Fibroblast of skin of left biceps (primary cell): ENCODE measurements at places on chromosomes 5 and 9.
A peak's percentile ranks its signal among the peaks of the same experiment; 100 is the strongest.

DNA sequence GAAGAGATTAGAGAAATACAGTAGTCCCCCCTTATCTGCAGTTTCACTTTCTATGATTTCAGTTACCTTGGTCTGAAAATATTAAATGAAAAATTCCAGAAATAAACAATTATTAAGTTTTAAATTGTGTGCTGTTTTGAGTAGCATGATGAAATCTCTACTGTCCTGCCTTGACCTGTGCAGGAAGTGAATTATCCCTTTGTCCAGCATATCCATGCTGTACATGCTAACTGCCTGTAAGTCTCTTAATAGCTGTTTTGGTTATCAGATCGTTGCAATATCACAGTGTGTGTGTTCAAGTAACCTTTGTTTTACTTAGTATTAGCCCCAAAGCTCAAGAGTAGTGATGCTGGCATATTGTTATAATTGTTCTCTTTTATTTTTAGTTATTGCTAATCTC lies 11.2 kb upstream of the JAK2 start:
- no peak for DNase-seq

- DNase-seq: no peak
These were observed 578.4 kb downstream of the CCDC171 start for GRCh38 chr9:16131264-16131663.

DNA sequence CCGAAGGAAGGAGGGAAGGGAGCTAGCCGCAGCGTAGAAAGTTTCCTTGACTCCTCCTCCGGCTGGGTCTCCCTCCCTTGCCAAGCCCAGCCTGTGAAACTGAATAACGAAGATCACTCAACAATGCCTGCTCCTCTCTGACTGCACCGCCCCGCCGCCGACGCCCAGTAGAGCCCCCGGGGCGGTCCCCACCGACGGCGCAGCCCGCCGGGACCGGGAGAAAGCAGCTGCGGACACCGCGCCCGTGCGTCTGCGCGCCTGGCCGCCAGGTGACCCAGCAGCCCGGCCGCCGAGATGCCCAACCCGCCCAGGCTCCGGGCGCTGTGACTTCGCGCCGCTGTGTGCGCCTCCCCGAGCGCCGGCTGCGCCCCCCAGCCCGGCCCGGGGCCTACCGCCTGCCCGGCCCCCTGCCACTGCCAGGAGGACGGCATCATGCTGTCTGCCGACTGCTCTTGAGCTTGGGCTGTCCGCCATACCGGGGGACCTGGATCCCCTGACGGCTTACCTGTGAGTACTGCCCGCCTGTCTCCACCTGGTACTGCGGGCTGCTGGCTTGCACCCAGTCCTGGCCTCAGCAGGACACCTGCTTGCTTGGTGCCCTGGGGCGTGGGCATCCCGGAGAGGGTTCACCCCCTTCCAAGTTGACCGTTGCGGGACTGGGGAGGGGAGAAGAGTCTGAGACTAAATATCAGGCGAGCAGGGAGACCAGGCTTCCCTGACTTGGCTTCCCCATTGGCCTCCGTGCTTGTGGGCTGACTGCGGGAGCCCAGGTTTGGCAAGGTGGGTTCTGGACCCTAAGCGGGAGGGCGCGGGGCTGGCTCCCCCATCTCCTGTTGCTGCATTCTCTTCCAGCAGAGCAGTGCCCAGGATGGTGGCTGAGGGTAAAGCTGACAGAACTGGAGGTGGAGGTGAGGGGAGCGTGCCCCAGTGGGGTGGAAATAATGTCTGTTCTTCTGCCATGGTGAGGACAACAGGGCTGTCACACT lies 26.2 kb upstream of the SPTLC1 start:
- no peak for DNase-seq

DNA sequence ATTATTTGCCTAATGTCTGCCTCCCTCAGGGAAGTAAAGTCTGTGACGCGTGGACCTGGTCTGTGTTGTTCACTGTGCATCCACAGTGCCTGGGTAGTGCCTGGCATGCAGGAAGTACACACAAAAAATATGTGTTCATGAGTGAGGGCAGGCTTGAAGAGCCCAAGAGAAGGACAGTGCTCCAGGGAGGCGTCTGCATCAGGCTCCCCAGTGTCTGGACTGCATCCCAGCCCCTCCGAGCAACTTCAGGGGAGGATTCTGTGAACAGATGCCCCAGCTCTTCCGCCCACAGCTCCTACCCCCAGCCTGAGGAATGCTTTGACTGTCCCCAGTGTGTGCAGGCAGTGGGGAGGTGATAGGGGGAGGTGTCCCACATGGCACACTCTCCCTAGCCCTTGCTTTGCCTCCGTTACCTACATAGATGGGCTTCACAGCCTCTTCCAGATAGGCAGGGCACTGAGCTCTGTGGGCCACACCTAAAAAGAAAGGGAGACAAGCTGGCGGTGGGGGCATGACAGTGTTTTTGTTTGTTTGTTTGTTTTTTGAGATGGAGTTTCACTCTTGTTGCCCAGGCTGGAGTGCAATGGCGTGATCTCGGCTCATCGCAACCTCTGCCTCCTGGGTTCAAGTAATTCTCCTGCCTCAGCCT lies 25.4 kb downstream of the IRF1 start:
- no peak for DNase-seq

GRCh38 chr5:10627160-10627701 lies 63.4 kb downstream of the ANKRD33B start:
- no peak for DNase-seq

GRCh38 chr5:125043781-125044391 lies 297.4 kb upstream of the ZNF608 start:
- DNase-seq: peak; percentile 53

- DNase-seq: peak; percentile 15
These were observed 55.0 kb downstream of the MEF2C start for GRCh38 chr5:88827997-88828396.

GRCh38 chr5:112084149-112084548 lies 327.2 kb upstream of the NREP start:
- no peak for DNase-seq

DNA sequence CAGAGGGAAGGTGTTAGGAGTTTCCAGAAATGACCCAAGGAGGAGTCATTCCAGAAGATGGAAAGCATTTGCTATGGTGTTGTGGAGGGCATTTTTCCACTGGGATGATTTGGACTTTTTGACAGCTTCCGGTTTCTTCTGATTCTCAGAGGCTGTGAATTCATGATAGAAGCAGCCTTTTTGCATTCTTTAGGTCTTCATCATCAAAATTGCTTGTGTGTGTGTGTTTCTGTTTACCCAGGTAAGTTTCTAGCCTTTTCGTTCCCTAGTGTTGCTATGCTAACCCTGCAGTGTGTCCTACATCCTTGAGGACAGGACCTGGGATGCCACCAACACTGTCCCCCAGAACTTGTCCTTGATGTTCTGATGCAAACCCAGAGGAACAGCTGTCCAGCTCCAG lies 19.6 kb downstream of the IRX1 start:
- DNase-seq: no peak
